Stomach (tissue), 19 donors: ENCODE measurements at places on chromosomes 7 and 10. TPM values are rescaled to one million over a fixed set of nuclear protein-coding genes. Genes with fewer than 3 reads are reported as not detected.

RBM20 gene
- 2.3 TPM for polyA plus RNA-seq

WASHC2C gene
- 14.8 TPM for polyA plus RNA-seq

SCART1 gene
- polyA plus RNA-seq, result not detected

ICA1 gene
- polyA plus RNA-seq, result 19.1 TPM

GRCh38 chr10:35304649-35305048, 31.7 kb upstream of the CCNY start:
- H3K36me3 ChIP-seq, result no peaks in the 10 kb centered on the region
- H3K4me3 ChIP-seq, result no peak overlapping the region
- H3K27ac ChIP-seq, result no peak overlapping the region
- peaks cover 11% of the 10 kb centered on the region for H3K4me1 ChIP-seq
- no peak for DNase-seq

DNA sequence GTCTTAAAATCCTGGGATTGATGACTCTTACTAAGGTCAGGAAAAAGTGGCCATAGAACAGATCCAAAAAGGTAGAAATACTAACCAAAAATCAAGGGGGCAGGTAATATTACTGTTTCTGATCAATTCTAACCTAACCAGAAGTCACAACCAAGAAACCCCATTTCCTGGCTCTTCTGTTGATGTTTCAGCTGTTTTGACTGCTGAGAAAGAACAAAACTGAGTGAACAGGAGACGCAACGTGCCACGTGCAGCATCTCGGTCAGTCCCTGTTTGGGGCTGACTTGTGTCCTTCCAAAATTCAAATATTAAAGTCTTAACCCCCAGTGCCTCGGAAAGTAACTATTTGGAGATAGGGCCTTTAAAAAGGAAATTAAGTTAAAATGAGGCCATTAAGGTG, 56.8 kb downstream of the JAZF1 start:
- H3K4me3 ChIP-seq, result no peak overlapping the region
- no peaks in the 10 kb centered on the region for H3K36me3 ChIP-seq
- H3K27ac ChIP-seq, result no peak overlapping the region
- H3K4me1 ChIP-seq, result peaks cover 52% of the 10 kb centered on the region
- no peaks in the 10 kb centered on the region for H3K27me3 ChIP-seq

DNA sequence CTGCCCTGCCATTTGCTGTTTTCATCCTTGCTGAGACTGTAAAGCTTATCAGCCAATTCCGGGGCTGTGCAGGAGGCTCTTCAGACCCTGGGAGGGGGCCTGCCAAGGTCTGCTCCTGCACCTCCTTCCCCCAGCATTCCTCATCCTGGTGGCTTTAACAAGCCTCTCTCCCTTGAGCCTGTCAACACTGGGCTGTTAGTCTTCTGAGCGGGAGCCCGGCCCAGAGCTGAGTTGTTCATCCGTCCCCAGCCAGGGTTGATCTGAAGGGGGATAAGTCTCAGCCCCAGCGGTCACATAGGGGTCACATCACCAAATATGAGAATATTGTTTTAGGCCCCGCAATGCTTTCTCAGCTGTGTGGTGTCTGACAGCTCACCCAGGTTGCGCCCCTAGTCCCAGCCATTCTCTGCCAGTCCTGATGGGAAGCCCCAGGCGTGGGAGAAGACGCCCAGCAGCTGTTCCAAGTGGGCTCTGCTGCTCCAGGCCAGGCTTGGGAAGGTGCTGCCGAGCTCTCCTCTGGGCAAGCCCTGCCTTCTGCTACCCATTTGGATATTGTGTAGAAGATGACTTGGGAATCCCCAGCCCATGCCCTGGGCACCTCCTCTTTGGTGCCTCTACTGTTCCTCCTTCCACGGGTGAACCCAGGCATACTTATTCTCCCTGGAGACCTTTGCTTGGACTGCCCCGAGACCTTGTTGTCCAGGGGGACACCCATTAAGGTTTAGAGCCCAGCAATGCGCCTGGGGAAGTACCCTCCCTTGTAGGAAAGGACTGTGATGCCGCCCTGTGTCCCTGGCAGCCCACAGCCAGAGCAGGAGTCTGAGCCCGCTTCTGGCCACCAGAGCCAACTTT, 23.5 kb upstream of the TRIM8 start:
- peaks cover 37% of the 10 kb centered on the region for H3K36me3 ChIP-seq

- no peaks in the 10 kb centered on the region for H3K36me3 ChIP-seq
- DNase-seq, result peak; percentile 35
- H3K4me3 ChIP-seq, result peak within 1 kb of the TSS; percentile 42
- H3K27me3 ChIP-seq, result peaks cover 79% of the 10 kb centered on the region
- peak within 1 kb of the TSS; percentile 35 for H3K27ac ChIP-seq
Measured at GRCh38 chr10:117240621-117241529, at the start of gene SLC18A2. TSS of gene SLC18A2 (plus strand) at chr10:117241114. CDS start at chr10:117241694, 580 bp downstream.

TCAF2 gene
- polyA plus RNA-seq, result 0.87 TPM

GRCh38 chr10:61779950-61780659, 117.4 kb downstream of the CABCOCO1 start:
- no peak for DNase-seq
- H3K27ac ChIP-seq, result no peak overlapping the region
- no peaks in the 10 kb centered on the region for H3K4me1 ChIP-seq

GRCh38 chr7:116087291-116087690, 56.7 kb upstream of the TFEC start:
- H3K4me3 ChIP-seq, result no peak overlapping the region
- H3K27me3 ChIP-seq, result no peaks in the 10 kb centered on the region
- no peak overlapping the region for H3K27ac ChIP-seq
- H3K36me3 ChIP-seq, result no peaks in the 10 kb centered on the region

GRCh38 chr7:151086802-151087244, 548 bp downstream of the AGAP3 start:
- H3K36me3 ChIP-seq, result peaks cover 1% of the 10 kb centered on the region
- H3K4me1 ChIP-seq, result peaks cover 80% of the 10 kb centered on the region
- H3K4me3 ChIP-seq, result peak overlapping the region; percentile 83

UMAD1 gene
- polyA plus RNA-seq, result 7.8 TPM

GRCh38 chr7:81761821-81762220, 8.0 kb downstream of the HGF start:
- H3K36me3 ChIP-seq, result no peaks in the 10 kb centered on the region
- H3K4me3 ChIP-seq, result no peak overlapping the region
- no peak overlapping the region for H3K27ac ChIP-seq
- no peaks in the 10 kb centered on the region for H3K4me1 ChIP-seq

HGF gene
- 2.7 TPM for polyA plus RNA-seq

GRCh38 chr7:156612930-156613329, 27.6 kb upstream of the RNF32 start:
- peaks cover 50% of the 10 kb centered on the region for H3K4me1 ChIP-seq
- peaks cover 25% of the 10 kb centered on the region for H3K27me3 ChIP-seq
- H3K36me3 ChIP-seq, result no peaks in the 10 kb centered on the region

GRCh38 chr10:115066528-115066927, 26.6 kb upstream of the ATRNL1 start:
- no peaks in the 10 kb centered on the region for H3K4me1 ChIP-seq
- H3K4me3 ChIP-seq, result no peak overlapping the region
- H3K27ac ChIP-seq, result no peak overlapping the region
- no peaks in the 10 kb centered on the region for H3K27me3 ChIP-seq

GRCh38 chr7:68689087-68689433, 909.2 kb upstream of the AUTS2 start:
- no peaks in the 10 kb centered on the region for H3K4me1 ChIP-seq
- H3K27me3 ChIP-seq, result no peaks in the 10 kb centered on the region
- no peak for DNase-seq
- no peak overlapping the region for H3K27ac ChIP-seq
- no peaks in the 10 kb centered on the region for H3K36me3 ChIP-seq

- no peaks in the 10 kb centered on the region for H3K36me3 ChIP-seq
- H3K4me1 ChIP-seq, result peaks cover 95% of the 10 kb centered on the region
- H3K27ac ChIP-seq, result peak overlapping the region; percentile 77
- H3K27me3 ChIP-seq, result no peaks in the 10 kb centered on the region
Measured at GRCh38 chr10:79074732-79075131, 6.0 kb downstream of the ZMIZ1 start.

CYP2E1 gene
- polyA plus RNA-seq, result 5.0 TPM

NRCAM gene
- 2.3 TPM for polyA plus RNA-seq

FRMPD2 gene
- 0.06 TPM for polyA plus RNA-seq

- no peak overlapping the region for H3K27ac ChIP-seq
- no peak for DNase-seq
- no peaks in the 10 kb centered on the region for H3K4me1 ChIP-seq
- no peak overlapping the region for H3K4me3 ChIP-seq
Measured at GRCh38 chr10:49633327-49634068, 19.7 kb downstream of the CHAT start.

HSPA14 gene
- 11.1 TPM for polyA plus RNA-seq

PPP1R17 gene
- not detected for polyA plus RNA-seq

GRCh38 chr10:106436123-106436715, 728.3 kb downstream of the SORCS1 start:
- peak; percentile 7 for DNase-seq
- H3K4me1 ChIP-seq, result no peaks in the 10 kb centered on the region
- no peak overlapping the region for H3K4me3 ChIP-seq
- no peaks in the 10 kb centered on the region for H3K27me3 ChIP-seq

DNA sequence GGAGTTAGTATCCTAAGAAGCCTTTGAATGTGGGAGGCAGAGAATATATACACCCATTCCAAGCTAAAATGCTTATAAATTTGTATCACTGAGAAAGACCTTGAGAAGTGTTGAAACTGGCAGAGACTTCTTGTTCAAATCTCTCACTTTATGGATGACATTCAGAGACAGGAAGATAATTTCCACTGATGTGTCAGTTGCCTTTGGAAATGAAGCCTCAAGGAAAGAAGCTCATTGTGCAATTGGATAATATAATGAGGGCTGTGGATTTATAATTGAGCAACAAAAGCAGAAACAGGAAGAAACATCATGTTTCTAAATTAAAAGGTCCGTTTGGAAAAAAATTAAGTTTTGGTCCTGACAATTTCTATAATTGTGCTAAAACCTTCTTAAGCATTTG, 789.9 kb upstream of the IGFBP3 start:
- H3K27me3 ChIP-seq, result no peaks in the 10 kb centered on the region
- H3K4me1 ChIP-seq, result peaks cover 21% of the 10 kb centered on the region
- no peaks in the 10 kb centered on the region for H3K36me3 ChIP-seq

OAT gene
- 94.9 TPM for polyA plus RNA-seq

DNA sequence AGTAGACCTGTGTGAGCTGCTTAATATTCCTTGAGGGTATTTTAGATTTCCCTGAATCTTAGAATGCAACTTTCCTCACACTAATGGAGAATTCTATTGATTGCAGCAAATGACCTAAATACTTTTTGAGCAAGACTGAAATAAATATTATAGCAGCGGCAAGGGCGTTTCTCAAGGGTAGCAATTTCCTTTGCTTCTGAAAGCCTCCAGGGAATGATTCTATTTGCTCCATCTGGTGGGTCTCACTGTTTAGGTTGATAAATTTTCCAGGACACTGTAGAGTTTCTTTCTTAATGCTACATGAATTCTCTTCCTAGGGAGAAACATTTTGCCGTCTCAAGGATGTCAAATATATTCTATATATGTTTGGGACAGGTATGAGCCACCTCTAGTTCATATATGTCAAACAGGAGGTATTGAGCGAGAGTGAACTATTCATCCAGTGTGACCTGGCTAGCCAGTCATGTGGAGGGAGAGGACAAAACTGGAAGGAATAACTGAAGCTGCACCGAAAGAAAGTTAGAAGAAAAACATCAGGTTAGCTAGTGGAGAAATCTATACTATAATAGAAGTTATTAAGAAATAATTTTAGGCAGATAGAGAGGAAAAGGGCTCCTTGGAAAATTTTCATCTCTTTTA, 57.9 kb upstream of the FZD8 start:
- DNase-seq, result no peak
- no peak overlapping the region for H3K4me3 ChIP-seq

SKIDA1 gene
- 0.15 TPM for polyA plus RNA-seq
